BE2C (cell line): ENCODE measurements at places on chromosomes 4 and X.

DNA sequence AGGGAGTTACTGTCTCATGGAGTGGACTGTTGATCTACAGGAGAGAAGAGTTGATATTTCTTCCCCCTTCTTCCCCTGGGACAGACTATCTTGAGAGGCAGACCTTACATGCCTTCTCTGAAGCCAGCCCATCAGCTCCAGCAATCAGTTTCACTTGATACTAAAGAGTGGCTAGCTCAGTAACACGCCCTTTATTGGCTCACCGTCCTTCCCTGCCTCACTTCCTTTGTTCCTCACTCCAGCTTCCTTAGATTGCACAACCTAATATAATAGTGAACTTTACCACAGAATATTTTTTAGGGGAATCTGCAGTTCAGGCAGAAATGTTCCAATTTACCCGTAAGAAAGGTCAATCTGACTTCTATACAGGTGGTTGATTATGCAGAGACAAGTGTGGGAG lies 128.1 kb upstream of the NDP start:
- no peak for DNase-seq

DNA sequence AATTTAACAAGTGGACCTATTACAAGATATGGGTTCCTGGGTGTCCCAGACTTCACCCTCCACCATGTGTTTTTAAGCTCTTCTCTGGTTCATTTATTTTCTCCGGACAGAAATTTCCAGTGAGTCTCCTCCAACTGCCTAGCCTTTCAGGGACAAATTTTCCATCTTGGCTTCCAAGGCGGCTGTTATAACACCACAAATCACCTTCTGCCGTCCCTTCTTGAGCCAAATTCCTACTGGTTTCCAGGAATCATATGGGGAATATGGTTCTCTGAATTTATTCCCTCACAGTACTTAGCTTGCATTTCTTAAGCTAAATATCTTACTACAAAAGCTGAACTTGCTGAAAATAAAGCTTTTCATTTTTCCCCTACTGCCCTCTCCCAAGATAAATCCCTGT lies 18.8 kb downstream of the NEXMIF start:
- no peak for DNase-seq

- DNase-seq: no peak
Observed at GRCh38 chr4:177671387-177671786, 229.2 kb upstream of the AGA start.

DNA sequence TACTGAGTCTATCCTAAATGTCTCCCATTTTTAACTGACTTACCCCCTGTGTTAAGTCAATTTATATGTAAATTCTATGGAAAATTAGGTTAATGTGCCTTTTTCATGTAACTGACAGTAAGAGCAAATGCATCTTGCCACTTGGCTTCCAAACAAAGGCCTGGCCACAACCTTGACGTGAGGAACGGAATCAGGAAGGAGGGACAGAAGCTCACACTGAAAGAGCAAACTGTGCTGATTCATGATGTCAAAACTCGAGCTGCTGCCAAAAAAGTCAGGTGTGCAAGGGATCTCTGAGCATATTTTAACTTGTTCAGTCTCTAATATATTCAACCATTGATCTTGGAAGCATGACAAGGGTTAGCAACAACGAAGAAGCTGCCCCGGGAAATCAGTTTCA lies 35.8 kb downstream of the GPM6A start:
- no peak for DNase-seq

DNA sequence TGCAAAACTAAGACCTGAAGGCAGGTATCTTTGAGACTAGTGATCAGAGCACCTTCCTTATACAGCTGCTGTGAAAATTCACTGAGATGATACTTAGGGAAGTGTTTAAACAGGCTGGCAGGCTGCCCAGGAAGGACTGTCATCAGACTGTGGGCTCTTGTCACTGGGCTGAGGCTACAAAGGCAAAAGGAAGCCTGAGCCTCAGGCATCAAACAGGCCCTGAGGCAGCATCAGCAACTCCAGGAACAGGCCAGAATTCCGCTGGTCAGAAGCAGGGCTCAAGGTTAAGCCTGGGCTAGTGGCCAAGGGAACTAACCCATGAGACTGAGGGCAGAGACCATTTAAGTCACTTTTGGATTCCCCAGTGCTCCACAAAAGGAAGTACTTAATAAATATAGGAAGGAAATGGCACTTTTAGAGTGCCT lies 12.8 kb downstream of the PJA1 start:
- DNase-seq: no peak

GRCh38 chrX:84047339-84047738 lies 140.7 kb downstream of the RPS6KA6 start:
- DNase-seq: peak; percentile 51

GRCh38 chr4:55395529-55396307 lies at the start of gene TMEM165:
TMEM165 (plus strand) TSS chr4:55395957; CDS start chr4:55396190, 233 bp downstream.
- DNase-seq: peak; percentile 95

- no peak for DNase-seq
Observed at GRCh38 chr4:14338585-14339265, 663.6 kb upstream of the CPEB2 start.

GRCh38 chrX:74521961-74522751 lies 92.3 kb downstream of the RLIM start:
- no peak for DNase-seq

DNA sequence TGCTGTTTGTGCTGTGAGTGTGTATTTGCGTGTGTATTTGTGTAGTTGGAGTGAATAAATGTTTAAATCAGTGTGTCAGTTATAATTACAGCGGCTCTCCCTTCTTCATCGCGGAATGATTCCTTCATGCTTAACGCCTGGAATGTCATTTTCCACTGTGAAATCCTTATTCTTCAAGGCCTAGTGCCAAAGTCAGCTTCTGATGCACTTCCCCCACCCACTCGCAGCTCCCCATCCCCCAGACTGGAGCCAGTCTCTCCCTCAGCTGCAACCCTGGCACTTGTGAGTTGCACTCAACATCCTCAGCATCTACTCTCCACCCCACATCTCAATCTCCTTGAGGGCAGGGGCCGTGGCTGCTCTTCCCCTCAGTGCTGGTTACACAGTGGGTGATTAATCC lies 583.0 kb downstream of the BCOR start:
- DNase-seq: no peak

- no peak for DNase-seq
Observed at GRCh38 chr4:32485956-32486355, 1765.8 kb downstream of the PCDH7 start.

DNA sequence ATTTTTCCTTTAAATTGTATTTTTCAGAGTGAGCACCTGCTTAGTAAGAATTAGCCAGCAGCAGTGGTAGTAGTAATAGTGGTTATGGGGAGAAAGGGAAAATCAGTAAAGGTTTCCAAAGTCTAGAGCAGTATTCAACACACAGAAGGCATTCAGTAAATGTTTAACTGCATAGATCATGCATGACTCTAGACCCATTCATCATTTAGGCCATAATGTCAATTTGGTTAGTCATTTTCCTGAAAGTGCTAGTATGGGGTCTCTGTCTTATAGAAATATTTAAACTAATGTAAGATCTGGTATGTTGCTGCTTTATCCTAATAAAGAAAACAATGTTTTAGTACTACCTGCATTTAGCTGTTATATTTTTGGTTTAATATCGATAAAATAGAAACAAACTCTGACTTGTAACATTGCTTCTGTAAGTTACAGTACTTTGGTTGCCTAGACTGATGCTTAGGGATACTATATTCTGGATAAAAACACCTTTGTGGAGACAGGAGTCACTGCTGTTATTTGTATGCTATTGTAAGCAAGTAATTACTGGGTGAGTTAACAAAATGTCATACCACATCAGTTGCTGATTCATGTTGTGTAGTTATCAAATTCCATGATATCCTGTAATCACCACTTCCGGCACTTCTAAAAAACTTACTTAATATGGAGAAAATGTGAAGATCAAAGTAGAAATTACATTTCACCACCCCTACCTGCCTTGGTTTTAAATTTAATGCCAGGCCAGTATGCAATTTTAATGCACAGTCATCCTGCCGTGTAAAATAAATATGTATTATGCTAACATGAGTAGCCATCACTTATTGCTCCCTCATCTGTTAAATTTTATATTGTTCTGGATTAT lies 115.8 kb upstream of the BMPR1B start:
- DNase-seq: no peak

- DNase-seq: no peak
Observed at GRCh38 chr4:162115333-162115732, 48.5 kb downstream of the FSTL5 start.
